Activated naive CD4-positive, alpha-beta T cell treated with anti-CD3 and anti-CD28 coated beads, Interleukin-2, amount 50 U/mL, for 72 hours (primary cell): ENCODE measurements at places on chromosomes 1 and 21. TPM values are rescaled to one million over a fixed set of nuclear protein-coding genes. Genes with fewer than 3 reads are reported as not detected.

The SPTA1 gene
- not detected for total RNA-seq

The PIK3R3 gene
- total RNA-seq: 2.2 TPM

The LTN1 gene
- 35.9 TPM for total RNA-seq

The CFHR3 gene
- total RNA-seq: not detected

The NUF2 gene
- total RNA-seq: 57.0 TPM

The DIO1 gene
- not detected for total RNA-seq

The EFNA4 gene
- 5.7 TPM for total RNA-seq

The ZNF648 gene
- total RNA-seq: 0.12 TPM

The TMEM125 gene
- total RNA-seq: 0.18 TPM

The SLC30A2 gene
- not detected for total RNA-seq

The LCE2B gene
- total RNA-seq: not detected

The CYP2J2 gene
- 0.64 TPM for total RNA-seq

The ABCG1 gene
- 24.4 TPM for total RNA-seq

The SLC37A1 gene
- total RNA-seq: 15.2 TPM

The MMP23B gene
- total RNA-seq: 2.7 TPM
